GM13976 (cell line): ENCODE measurements at places on chromosomes 2 and 18.
A peak's percentile ranks its signal among the peaks of the same experiment; 100 is the strongest.

DNA sequence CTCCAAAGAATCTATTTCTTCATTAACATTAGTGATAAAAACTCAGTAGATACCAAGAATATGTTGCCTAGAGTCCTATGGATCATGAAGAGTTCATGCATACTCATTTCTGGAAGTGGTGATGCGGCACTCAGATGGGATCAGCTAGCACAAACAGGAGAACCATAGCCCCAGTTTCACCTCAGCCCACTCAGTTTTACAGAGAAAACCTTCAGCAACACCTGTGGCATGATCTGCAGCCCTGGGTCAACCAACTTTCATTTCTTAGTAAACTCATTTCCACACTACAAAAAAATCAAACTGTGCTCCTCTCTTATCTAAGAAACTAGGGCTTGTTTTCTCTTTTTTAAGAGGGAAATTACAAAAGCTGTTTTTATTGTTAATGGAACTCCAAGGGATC is 569.4 kb downstream of the CCDC85A start:
- DNase-seq, result peak; percentile 0

- DNase-seq, result no peak
Observed at GRCh38 chr2:97935719-97936161, 60.0 kb downstream of the TMEM131 start.

DNA sequence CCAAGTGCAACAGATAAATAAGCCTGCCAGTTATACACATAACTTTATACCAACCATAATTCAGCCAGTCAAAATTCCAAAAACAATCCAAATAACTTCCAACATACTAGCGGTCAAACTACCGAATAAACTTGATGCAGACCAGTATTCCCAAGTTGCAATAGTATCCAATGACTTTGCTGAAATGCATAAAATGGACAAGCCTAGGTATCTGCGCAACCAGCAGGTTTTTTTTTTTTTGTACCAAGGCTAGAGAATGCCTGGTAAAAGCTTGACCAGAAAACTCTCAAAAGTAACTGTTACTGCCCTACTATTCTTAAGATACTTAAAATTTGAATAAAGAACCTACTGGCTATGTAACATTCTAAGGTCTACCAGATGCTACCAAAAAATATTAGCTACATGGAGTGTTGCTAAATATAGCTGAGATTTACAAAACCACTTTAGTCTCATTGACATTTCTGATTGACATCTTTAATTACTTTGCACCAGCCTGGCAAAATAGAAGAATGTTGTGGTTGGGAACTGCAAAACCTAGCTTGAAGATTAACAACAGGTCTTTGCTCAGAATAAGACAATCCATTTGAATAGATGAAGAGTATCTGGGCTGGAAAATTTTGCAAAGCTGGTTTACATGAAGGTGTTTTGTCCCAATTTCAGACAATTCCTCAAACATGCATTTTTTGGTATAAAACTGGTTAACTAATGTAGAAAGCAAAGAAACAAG is 7.3 kb downstream of the SRSF7 start:
- DNase-seq, result no peak

DNA sequence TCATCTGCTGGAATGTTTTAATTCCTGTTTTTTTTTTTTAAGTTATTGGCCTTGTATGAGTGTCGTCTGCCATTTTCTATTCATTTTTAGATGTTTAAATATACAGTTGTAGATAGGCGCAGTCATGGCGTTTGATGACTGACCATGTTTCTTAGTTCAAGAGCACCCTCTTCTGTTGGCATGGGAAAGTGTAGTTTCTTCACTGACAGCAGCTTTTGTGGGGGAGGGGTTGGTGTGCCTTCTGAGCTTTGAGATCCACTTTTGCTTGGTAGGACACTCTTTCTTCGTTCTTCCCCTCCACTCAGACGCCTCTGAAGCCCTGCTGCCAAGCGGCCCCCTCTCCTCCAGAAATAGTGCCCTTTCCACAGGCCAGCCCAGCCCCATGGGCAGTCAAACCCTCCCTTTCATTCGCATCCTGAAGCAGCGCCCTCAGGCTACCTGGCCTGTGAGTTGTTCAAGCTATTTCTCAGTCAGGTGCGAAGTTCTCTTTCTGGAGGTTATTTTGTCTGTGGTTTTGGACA is 492.0 kb downstream of the TNS1 start:
- DNase-seq, result peak; percentile 75

GRCh38 chr2:7703543-7704144 is 786.4 kb downstream of the RNF144A start:
- no peak for DNase-seq

GRCh38 chr2:101300836-101301235 is 7.7 kb downstream of the RNF149 start:
- no peak for DNase-seq

GRCh38 chr2:142989273-142990204 is 112.1 kb downstream of the KYNU start:
- DNase-seq, result no peak

- DNase-seq, result no peak
Observed at GRCh38 chr2:103664690-103665089, 902.9 kb downstream of the TMEM182 start.

- DNase-seq, result peak; percentile 51
Observed at GRCh38 chr18:45688833-45689232, 35.1 kb upstream of the SLC14A1 start.

DNA sequence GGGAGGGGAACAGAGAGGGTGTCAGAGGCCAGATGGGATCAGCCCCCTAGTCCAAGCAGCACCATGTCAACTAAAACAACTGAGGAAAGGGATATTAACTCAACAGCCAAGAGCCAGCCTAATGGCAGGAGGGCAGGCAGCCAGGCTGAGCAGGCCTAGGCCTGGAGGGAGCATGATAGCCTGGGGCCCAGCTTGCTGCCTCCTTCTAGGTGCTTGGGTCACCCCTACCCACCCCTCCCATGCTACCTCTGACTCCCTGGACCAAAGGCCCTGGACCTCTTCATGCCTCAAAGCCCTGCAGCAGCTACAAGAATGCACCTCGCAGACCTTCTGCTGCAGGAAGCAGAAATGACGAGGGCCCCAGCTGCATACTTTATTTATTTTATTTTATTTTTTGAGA is 22.1 kb upstream of the TNS1 start:
- DNase-seq, result no peak

GRCh38 chr2:138421315-138421970 is 80.1 kb upstream of the SPOPL start:
- DNase-seq, result no peak

DNA sequence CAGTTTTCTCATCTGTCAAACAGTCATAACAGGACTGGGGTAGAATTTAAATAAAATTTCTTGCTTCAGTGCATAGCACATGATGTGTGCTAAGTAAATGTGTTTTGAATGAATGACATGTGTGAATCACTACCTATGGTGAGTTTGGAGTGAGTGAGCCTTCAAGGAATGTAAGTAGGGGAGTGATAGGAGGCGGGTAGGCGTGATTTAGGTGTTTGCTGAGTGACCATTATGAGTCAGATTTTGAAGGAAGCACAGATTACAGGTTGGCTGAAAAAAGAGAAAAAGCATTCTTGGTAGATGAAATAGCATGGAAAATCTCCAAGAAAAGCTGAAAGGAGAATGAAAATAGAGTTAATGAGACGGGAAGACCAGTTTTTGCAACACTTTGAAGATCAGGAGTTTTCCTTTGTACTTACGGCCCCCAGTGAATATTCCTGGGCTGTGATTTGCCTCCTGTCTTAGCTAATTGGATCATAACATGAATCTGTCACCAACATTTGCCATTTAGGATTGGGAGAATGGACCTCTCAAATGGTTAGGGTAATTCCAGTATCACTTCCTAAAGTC is 136.9 kb upstream of the GATA6 start:
- DNase-seq, result no peak

GRCh38 chr2:3780477-3781402 is 77.4 kb downstream of the DCDC2C start:
- DNase-seq, result peak; percentile 87

DNA sequence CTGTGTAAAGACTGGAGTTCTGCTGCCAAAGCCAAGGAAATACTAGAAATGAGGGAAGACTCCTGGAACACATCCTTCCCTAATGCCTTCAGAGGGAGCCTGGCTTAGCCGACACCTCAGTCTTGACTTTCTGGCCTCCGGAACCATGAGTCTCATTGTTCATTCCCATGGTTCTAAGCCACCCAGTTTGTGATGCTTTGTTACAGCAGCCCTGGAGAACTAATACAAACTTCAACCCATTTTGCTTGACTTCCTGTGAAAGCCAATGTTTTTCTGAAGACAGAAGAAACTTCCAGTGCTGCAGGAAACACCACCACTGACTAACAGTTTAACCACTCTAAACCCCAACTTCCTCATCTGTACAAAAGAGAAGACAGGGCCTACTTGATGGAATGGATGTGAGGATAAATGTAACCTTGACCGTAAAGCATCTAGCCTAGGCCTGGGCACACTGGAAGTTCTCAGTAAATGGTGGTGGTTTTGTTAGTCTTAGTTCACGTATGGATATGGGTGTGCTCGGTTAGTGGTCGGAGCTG is 85.9 kb upstream of the RFX8 start:
- no peak for DNase-seq

DNA sequence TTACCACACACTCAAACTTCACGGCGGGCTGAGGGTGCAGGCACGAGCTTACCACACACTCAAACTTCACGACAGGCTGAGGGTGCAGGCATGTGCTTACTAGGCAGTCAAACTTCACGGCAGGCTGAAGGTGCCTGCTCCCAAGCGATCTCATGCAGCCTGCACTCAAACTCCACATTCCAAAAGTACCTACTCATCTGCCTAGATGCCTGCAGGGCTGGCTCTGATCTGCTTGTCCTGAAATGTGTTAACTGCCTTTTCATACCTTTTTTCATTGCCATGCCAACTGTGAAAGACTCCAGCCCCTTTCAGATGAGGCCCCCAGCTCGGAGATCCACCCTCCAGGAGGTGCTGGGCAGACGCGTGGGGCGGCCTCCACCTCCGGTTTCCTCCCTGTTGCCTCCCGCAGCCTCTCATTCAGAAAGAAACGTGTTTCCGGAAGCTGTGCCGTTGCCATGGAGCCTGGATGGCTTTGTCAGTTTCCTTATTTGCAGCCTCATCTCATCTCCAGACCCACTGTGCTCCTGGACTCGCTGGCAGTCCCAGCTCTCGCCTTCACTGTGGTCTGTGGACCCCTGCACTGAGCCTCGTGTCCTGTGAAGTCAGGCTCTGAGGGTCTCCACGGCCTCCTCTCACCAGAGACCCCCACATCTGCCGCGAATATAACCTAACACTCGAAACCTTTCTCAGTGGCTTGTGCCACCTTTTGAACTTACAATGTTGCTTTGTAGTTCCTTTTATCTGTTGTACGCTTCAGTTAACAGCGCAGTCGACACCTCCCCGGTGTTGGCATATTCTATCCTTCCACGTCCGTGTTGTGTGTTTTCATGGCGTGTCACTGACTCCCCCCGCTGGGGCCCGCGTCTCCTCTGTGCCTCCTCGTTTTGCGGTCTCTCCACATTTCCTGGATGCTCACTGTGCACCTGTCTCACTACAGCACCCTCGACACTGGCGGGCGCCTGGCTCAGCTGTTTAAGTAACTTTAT is 106.1 kb upstream of the ALKAL2 start:
- DNase-seq, result no peak

- peak; percentile 49 for DNase-seq
Observed at GRCh38 chr2:110157153-110157793, 41.7 kb upstream of the MALL start.

GRCh38 chr2:233349005-233349998 is 5.0 kb upstream of the DGKD start:
- DNase-seq, result peak; percentile 74

- no peak for DNase-seq
Observed at GRCh38 chr2:101157272-101157671, 6.1 kb upstream of the TBC1D8 start.

GRCh38 chr2:118300832-118301231 is 212.6 kb downstream of the INSIG2 start:
- DNase-seq, result no peak

DNA sequence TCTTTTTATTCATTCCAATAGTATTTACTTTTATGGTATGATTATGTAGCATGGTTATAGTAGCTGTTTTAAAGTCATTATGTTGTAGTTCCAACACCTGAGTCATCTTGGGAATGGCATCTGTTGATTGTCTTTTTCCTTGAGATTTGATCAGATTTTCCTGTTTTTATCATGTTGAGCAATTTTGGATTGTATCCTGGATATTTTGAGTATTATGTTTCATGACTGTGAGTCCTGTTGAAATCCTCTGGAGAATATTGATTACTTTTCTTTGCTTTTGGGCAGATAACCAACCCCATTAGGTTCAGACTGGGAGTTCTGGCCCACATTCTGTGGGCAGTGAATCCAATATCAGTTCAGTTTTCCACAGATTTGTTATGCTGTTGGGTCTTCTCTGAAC is 163.2 kb upstream of the SPRED2 start:
- DNase-seq, result no peak

GRCh38 chr18:32730620-32731091 is 42.2 kb downstream of the KLHL14 start:
- peak; percentile 23 for DNase-seq

- DNase-seq, result no peak
Observed at GRCh38 chr2:169136885-169137534, 67.6 kb downstream of the DHRS9 start.

DNA sequence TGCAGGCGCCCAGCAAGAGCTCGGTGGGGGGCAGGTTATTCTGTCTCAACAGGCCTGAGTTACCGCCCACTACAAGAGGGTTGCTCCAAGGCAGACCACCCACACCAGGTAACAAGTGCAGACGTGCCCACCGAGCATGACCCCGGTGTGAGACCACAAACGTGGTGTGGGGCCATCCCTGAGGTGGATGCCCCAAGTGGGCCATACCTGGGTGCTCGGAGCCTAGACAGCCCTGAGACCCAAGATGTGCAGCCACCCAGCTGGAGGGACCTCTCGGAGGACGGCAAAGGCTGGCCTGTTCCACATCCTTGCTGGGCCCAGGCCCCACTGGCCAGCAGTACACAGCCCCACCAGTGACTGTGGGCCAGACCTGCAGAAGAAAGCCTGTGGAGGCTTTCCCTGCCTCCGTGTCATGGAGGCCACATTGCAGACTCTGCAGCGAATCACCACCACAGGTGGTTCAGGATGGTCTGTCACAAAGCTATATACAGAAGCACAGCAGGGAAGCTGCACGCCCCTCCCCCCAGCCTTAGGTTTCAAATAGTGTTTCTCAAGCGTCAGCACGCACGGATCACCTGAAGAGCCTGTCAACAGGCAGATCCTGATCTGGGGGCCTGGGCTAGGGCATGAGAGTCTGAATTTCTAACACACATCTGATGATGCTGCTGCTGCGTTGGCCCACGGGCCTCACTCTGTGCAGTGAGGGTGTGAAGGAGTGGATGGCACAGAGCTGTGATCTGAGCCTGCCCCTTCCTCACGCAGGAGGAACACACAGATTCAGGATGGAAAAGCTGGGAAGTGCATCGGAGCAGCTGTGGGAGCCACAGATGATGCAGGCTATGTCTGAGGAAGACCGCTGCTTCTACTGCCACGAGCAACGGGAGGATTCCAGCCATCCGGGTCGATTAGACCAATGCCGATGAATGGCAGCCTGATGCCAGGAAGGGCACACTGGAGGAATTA is 96.8 kb downstream of the UXS1 start:
- DNase-seq, result no peak
